ENCODE measurements at places on chromosomes 4 and X.

- DNase-seq, result no peak
Measured at GRCh38 chr4:7968262-7968896, 28.7 kb upstream of the AFAP1 start.

DNA sequence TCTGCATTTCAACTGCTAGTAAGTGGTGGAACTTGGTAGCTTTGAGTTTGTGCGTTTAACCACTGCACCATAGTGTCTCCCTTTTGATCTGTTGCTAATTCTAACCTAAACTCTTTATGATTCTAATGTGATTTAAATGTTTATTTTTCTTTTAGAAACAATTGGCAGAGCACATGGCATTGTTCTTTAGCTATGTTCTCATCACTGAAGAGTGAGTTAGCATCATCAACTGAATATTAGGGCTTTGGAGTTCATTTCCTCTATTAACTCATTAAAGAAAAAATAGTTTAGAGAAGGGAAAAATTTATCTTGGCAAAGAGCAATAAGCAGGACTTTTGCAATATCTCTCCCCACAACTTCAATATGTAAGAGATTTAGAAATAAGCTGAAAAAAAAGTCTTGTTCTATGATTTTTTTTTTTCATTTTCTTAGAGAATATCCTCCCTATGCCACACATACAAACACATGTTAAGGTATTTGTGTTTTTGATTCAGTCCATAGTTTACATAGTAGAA, 25.7 kb downstream of the CPEB2 start:
- DNase-seq, result no peak

GRCh38 chrX:572538-573124, 58.0 kb upstream of the SHOX start:
- no peak for DNase-seq

- DNase-seq, result no peak
Measured at GRCh38 chr4:99833756-99834155, 17.1 kb downstream of the DAPP1 start.

- no peak for DNase-seq
Measured at GRCh38 chr4:153764601-153765368, 5.0 kb upstream of the RNF175 start.

DNA sequence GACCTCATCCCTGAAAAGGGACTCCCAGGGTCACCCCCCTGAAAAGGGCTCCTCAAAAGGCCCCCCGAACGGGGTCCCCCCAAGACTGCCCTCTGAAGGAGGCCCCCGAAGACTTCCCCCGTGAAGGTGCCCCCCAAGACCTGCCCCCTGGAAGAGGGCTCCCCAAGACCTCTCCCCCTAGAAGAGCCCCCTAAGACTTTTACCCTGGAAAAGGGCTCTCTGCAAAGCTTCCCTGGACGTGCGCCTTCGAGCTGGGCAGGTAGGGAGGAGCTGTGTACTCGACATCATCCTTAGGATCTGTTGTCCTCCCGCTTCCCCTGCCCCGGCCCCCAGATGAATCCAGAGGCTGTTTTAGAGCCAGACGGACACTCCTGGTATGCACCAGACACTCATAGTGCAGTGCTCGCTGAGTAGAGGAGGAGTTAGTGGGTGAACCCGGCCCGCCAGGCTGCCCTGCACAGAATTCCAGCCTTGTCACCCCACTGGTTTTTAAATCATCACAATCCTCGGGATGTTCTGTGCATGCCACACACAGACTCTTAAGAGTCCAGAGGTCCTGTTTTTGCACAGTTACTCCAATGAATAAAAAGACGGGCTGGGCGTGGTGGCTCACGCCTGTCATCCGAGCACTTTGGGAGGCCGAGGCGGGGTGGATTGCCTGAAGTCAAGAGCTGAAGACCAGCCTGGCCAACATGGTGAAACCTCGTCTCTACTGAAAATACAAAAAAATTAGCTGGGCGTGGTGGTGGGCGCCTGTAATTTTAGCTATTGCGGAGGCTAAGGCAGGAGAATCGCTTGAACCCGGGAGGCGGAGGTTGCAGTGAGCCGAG, 5.7 kb upstream of the SLC25A6 start:
- DNase-seq, result no peak

- no peak for DNase-seq
Measured at GRCh38 chr4:151438154-151438553, 29.2 kb downstream of the FHIP1A start.

GRCh38 chr4:153063490-153063889, 127.4 kb downstream of the FHDC1 start:
- no peak for DNase-seq

- DNase-seq, result no peak
Measured at GRCh38 chrX:11185861-11186260, 74.7 kb downstream of the HCCS start.

DNA sequence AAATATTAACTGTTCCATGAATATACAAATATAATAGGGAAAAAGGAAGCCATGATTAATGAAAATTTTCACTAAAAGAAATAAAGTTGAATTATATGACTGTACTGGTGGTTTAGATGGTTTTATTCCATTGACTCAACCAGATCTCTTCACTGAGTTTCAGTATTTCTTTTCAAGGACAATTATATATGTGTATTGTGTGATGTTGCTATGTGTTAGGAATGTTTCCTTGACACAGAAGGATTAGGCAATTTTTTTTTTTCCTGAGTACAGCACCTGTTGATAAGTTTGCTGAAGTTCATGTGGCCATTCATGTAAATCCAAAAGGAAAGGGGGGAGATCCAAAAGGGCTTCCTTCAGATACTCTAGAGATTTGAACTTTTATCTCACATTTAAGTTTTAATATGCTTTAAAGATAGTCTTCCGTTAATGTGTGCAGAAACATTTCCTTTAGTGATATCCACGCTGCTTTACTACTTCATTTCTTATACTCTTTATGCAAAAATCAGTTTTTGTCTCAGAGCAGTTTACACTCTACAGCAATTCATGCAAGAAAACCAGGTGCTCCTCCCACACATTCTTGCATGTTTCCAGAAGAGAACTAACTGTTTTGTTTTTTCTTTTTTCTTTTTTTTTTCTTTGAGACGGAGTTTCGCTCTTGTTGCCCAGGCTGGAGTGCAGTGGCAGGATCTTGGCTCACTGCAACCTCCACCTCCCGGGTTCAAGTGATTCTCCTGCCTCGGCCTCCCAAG, 249.1 kb downstream of the RPA4 start:
- DNase-seq, result no peak

- no peak for DNase-seq
Measured at GRCh38 chrX:19954335-19955096, 36.3 kb downstream of the BCLAF3 start.

DNA sequence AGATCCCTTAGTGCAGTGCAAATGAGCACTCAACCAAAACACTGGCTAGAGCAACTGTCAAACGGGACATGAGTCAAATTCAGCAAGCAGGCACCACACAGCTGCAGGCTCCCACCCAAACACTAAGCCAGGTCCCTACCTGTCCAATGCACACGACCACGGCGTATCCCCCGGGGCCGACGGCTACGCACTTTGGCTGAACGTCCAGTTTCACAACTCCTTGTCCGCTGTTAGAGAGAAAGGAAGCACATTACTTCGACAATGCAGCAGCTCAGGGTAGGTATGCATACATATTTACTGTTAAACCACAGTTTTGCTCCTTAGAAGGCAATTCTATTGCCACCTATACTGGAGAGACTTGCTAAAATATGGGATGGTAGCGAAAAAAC, 35.4 kb downstream of the WDR1 start:
- DNase-seq, result no peak

DNA sequence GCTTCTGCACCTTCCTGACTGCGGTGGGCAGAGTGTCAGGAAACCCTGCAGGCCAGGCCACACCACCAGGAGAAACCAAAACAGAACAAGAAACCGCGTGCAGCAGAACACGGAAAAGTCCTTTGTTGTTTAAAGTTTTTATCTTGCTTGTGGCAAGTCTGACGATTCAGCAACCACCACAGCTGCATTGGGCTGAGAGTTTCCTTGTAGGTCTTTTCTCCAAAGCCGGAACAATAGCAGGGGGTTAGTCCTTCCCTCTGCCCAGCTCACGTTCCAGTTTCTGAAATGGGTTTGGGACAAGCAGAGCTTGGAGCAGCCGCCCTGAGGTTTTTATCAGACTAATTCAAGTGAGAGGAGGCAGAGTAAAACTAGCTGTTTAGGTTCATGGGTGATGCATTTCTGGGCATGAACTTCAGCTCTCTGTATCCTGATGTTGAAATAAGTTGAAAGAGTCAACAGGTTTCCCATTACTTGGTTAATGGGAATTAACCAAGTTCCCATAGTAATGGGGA, 216.9 kb downstream of the PTTG2 start:
- DNase-seq, result no peak

DNA sequence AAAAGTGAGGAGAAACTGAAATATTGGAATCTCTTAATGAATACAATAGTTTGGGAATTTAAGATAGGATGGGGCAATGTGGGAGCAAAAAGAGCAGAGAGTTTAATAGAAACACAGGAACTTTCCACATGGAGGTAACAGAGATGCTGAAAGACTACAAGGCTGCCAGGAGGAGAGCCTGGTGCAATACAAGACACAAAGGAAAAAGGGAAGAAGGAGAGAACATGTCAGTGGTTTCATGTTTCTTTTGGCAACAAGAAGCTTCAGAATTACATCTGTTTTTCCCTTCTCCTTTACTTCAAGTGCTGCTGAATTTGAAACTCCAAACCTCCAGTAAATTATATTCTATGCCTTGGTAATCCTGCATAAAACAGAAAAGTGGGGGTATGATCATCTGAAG, 474.3 kb downstream of the FAT4 start:
- DNase-seq, result no peak

- no peak for DNase-seq
Measured at GRCh38 chr4:46820154-46820553, 88.9 kb downstream of the COX7B2 start.

GRCh38 chrX:68703846-68704245, 56.4 kb downstream of the STARD8 start:
- DNase-seq, result no peak

GRCh38 chrX:135410861-135411627, 10.7 kb upstream of the SMIM10L2A start:
- DNase-seq, result no peak

DNA sequence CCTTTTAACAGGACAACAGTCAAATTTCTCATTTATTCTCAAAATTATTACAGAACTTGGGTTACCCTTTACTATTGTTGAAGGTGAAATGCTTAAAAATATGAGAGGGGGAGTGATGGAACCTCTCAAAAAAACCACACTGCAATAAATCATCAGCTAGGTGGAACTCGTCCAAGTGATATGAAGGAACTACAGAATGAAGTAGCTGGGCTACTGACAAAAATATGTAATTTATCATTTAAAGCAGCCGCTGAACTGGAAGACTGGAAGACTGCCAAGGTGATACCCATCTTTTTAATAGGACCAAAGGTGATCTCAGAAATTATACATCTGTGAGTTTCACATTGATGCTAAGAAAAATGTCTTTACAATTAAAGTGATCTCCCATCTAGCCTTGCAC, 597.7 kb upstream of the TENM3 start:
- no peak for DNase-seq

- DNase-seq, result no peak
Measured at GRCh38 chrX:38929966-38930421, 128.7 kb downstream of the MID1IP1 start.

- DNase-seq, result no peak
Measured at GRCh38 chr4:37392521-37393255, 148.1 kb downstream of the NWD2 start.

DNA sequence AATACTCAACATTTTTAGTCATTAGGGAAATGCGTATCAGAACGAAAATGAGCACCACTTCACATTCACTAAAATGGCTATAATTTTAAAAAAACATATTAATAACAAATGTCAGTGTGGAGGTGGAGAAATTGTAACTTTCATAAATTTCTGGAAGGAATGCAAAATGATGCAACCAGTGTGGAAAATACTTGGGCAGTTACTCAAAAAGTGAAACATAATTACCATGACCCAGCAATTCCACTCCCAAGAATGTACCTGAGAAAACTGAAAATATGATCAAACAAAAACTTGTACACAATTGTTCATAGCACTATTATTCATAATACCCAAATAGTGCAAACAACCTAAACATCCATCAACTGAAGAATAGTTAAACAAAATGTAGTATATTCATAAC, 76.1 kb upstream of the FAM241A start:
- DNase-seq, result no peak

- DNase-seq, result no peak
Measured at GRCh38 chr4:170025523-170026252, 507 bp downstream of the MFAP3L start.

- peak; percentile 7 for DNase-seq
Measured at GRCh38 chr4:18057821-18058533, 36.4 kb upstream of the LCORL start.

- DNase-seq, result no peak
Measured at GRCh38 chrX:134669378-134670098, 11.3 kb upstream of the PLAC1 start.

DNA sequence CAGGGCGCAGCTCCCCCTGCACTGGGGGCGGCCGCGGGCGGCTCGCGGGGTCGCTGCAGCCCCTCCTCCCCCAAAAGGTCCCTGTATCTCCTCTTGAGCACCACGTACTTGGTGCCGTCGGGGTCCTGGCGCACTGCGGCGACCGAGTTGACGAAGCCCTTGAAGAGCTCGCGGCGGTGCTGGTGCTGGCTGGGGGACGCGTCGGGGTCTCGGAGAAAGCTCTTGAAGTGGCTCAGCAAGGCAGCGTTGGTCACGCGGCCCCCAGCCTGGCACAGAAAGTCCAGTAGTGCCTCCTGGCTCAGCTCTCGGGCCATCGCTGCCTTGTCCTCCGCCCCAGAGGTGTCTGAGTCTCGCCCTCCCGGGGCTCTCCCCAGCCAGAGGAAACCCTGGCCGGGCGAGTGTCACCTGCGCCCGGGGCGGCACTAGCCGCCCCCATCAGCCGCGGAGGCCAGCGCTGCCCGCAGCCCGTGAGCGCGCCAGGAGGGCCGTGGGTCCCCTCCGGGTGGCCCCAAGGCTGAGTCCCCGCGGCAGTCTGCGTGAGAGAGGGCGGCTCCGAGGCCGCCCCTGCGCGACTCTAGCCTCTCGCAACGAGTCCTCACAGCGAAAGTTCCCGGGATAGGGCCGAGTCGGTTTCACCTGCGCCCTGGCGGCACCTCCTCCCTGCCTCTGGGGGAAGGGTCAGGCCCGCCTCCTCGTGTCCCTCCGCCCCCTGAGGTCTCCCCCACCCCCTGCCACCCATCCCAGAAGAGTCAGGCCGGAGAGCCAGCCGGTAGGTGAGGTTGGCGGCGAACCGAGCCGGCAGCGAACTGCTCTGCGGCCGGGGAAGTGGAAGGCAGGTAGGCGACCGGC, at the start of gene SOWAHB:
SOWAHB (minus strand) TSS at position 609 of the 849 bp plus-strand sequence; CDS start at position 314, 295 bp downstream.
- no peak for DNase-seq

DNA sequence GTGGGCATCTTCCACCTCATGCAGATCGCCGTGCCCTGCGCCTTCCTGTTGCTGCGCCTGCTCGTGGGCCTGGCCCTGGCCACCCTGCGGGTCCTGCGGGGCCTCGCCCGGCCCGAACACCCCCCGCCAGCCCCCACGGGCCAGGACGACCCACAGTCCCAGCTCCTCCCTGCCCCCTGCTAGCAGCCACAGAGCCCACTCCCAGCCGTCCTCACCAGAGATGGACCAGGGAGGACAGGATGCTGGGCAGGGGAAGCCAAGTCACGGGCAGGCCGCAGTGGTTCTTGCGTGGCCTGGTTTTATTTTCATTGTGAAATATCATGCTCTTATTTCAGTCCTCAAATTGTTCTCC, 15.1 kb downstream of the DGKQ start:
- no peak for DNase-seq

- DNase-seq, result no peak
Measured at GRCh38 chr4:150211799-150212445, 133.7 kb downstream of the DCLK2 start.

GRCh38 chr4:41160856-41161255, 53.5 kb downstream of the APBB2 start:
- DNase-seq, result no peak

- DNase-seq, result no peak
Measured at GRCh38 chr4:25827897-25828296, 34.9 kb downstream of the SEL1L3 start.

GRCh38 chr4:122329876-122330565, 48.8 kb upstream of the ADAD1 start:
- DNase-seq, result no peak

All from GM19239 (cell line).